ENCODE measurements at places on chromosomes 4 and X.

DNA sequence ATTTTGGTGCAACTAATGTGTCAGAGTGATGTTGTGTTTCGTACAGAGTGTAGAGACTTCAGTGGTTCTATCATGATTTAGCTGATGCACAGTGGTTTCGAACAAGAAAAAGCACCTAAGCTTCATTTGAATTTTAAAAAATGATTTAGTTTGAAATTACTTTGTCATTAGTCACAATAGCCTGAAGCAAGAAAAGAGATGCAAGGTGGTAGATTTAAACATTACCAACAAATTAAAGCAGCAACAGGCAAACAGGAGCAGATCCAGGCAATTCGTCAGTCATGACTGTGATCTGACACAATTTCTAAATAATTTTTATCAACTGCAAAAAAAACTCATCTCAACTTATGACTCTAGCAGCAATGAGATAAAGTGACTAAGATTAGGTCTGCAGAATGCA is 24.6 kb upstream of the COX7B2 start:
- DNase-seq: no peak
- no peak overlapping the region for H3K27ac ChIP-seq
- no peaks in the 10 kb centered on the region for H3K4me1 ChIP-seq
- H3K27me3 ChIP-seq: no peaks in the 10 kb centered on the region
- no peaks in the 10 kb centered on the region for H3K36me3 ChIP-seq

GRCh38 chrX:15207994-15208393 is 61.9 kb downstream of the ASB9 start:
- no peak overlapping the region for H3K27ac ChIP-seq
- no peaks in the 10 kb centered on the region for H3K36me3 ChIP-seq
- H3K27me3 ChIP-seq: no peaks in the 10 kb centered on the region
- H3K4me1 ChIP-seq: no peaks in the 10 kb centered on the region

- H3K4me3 ChIP-seq: no peak overlapping the region
- no peaks in the 10 kb centered on the region for H3K27me3 ChIP-seq
- H3K36me3 ChIP-seq: no peaks in the 10 kb centered on the region
- H3K27ac ChIP-seq: no peak overlapping the region
- H3K4me1 ChIP-seq: peaks cover 14% of the 10 kb centered on the region
Measured at GRCh38 chr4:53490965-53491622, 100.2 kb downstream of the LNX1 start.

- DNase-seq: no peak
- no peaks in the 10 kb centered on the region for H3K36me3 ChIP-seq
- no peak overlapping the region for H3K4me3 ChIP-seq
- peaks cover 17% of the 10 kb centered on the region for H3K4me1 ChIP-seq
- no peak overlapping the region for H3K27ac ChIP-seq
- H3K27me3 ChIP-seq: no peaks in the 10 kb centered on the region
Measured at GRCh38 chrX:72041176-72041575, 90.5 kb downstream of the RTL5 start.

- peaks cover 15% of the 10 kb centered on the region for H3K4me1 ChIP-seq
- H3K27ac ChIP-seq: peak overlapping the region; percentile 85
- DNase-seq: no peak
- H3K27me3 ChIP-seq: no peaks in the 10 kb centered on the region
Measured at GRCh38 chrX:50805276-50805675, 8.7 kb downstream of the SHROOM4 start.

Measured in type B pancreatic cell (in vitro differentiated cells).